ENCODE measurements at places on chromosomes 3 and 15.
A peak's percentile ranks its signal among the peaks of the same experiment; 100 is the strongest.

- no peak for DNase-seq
These were observed 52.3 kb downstream of the ADAM10 start for GRCh38 chr15:58697220-58697619.

DNA sequence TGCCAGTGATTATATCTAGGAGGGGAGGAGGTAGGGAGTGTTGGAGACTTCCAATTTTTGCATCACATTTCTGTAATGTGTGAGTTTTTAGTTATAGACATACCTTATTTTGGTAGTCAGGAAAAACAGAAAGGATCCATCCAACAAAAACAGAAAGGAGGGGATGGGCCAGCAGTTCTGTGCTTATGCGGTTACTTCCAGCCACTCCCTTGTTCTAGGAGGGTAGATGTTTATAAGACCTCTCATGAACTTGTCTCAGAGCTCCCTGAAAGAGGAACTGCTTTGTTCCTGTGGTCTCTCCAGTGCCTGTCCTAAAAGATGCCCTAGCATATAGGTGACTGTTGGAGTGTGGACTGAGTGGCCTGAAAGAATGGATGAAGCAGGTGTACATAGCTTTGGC, 323.3 kb downstream of the CACNA2D3 start:
- no peak for DNase-seq

DNA sequence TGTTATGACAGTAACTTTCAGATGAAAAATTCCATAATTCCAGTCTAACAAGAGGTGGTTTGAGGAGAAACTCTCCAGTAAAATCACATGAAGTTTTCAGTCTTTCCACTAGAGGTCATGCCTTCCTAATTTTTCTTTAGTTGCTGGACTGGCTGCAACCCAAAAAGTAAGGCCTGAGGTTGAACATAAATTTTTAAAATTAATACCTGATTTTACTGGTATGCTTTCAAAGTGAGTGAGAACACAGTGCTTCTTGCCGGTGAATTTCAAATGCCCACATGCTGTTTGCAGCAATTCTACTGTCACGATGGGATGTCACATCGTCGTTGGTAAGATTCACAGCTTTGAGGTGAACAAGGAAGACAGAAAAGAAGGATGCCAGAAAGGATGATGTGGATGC, 89.0 kb upstream of the FGF12 start:
- no peak for DNase-seq

DNA sequence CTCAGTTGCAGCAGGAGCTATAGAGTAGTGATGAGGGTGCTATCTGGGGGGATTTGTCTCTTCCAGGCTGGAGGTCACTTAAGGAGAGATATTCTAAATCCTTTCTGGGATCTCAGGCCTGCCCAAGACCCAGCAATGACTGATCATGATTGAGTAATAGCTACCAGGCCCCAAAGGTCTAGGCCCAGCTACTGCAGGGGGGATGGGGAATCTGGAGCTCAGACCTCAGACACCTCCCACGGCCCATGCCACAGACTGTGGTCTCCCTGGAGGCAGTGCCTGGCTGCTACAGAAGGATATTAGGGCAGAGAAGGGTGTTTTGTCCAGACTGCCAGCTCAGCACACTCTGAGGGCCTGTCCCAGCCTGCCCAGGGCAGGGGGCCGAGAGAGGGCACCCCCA, 6.9 kb downstream of the SLC38A3 start:
- no peak for DNase-seq

DNA sequence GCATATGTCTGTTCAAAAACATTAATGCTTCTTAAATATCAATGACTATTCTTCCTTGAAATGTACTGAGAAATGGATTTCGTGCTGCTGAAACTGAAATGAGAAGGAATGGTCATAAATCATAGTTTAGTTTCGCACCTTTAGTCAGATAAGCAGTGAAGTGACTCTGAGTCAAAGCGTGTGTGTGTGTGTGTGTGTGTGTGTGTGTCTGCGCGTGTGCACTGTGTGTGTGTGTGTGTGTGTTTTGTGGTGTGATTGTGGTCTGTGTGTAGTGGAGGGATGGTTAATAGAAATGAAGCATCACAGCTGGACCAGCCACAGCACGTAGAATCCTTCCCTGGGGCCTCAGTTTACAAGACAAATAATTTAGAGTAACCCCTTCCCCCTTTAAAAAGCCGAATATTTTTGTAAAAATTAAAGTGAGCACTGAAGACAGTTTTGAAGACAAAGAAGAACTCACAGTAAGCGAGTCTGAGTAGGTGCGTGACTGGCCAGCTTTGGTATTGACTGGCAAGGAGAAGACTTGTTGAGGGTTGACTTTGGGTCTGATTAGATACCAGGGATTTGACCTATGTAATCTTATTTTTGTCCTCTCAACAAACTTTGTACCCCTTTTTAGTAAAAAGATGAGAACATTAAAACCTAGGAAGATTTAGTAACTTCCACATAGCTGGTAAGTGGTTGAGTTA, 202.0 kb upstream of the IL12A start:
- DNase-seq = no peak

- DNase-seq = no peak
These were observed 53.9 kb downstream of the BOC start for GRCh38 chr3:113265231-113265630.

- DNase-seq = no peak
These were observed 29.7 kb upstream of the FBLN2 start for GRCh38 chr3:13519006-13519791.

DNA sequence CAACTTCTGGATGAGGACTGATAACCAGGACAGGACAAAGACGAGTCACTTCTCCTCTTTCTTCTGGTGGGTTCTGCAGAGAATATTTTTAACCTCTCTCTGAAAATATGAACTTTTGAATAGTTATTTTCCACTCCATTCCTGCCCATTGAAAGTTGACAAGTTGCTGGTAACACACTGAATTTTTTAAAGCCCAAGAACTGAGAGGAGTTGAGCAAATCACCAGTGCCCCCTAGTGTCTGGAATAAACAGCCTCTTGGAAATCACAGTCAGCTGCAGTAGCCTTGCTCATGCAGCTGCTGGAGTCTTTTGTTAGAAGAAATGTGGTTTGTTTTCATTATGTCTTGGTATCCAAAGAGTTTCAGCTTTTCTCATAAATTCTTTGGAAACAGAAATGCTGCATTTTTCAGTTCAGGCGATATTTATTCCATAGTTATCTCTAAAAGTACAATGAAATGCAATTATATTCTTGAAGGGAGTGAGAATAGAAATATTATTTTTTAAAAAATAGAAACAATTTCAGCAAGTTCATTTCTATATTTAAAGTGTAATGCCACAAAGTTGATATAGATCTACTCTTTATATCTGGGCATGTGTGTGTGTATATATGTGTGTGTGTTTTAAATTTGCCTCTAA, 741.0 kb upstream of the CBLB start:
- DNase-seq = peak; percentile 52

- no peak for DNase-seq
These were observed 96.5 kb upstream of the DNAJC19 start for GRCh38 chr3:181086011-181086410.

- no peak for DNase-seq
These were observed 433.7 kb downstream of the MAGI1 start for GRCh38 chr3:65604863-65605526.

GRCh38 chr15:33086500-33087121, 107.9 kb downstream of the FMN1 start:
- no peak for DNase-seq

DNA sequence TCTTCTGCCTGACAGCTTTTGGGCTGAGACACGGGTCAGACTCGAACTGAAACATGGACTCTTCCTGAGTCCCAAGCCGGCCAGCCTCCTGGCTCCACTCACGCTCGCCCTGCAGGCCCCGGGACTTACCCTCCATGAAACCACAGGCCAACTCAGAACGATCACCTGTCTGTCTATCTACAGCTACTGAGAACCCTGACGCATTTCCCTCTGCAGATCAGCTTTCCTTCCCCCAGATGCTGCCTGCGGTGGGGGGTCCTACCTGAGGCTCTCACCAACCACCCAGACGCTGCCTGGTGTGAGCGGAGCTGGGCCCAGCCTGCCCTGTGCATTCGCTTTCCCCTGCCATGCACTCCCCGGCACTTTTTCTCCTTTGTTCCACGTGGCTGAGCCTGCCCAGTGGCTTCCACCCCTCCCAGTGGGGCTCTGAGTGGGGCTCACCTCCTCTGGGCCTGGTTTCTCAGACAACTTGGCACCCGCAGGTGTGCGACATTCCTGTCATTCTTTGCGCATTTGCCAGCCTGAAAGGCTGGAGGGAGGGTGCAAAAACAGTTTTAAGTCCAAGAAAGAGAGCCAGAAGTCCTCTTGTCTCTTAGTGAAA, 60.2 kb downstream of the PLXNA1 start:
- no peak for DNase-seq

GRCh38 chr3:57746156-57747010, 9.7 kb upstream of the SLMAP start:
- DNase-seq = no peak

DNA sequence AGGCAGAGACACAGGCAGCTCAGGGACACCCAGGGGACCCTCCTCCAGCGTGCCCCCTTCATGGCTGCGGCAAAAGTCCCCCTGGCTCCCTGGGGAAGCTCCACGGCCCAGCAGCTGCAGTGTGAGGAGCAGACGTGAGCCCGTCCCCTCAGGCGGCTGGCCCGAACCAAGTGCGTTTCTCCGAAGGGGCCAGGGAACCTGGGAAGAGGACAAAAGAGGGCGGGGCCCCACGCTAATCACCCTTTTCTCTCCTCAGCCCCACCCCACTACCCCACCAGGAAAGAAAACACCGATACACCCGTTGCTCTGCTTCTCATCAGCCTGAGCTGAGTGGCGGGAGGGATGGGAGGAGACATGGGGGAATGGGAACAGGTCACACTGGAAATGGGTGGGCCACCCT, at the start of gene MUC4:
Gene MUC4, minus strand, starts transcription at position 174 of the 400 bp plus-strand sequence. Its CDS starts 112 bp downstream, at position 62.
- no peak for DNase-seq

DNA sequence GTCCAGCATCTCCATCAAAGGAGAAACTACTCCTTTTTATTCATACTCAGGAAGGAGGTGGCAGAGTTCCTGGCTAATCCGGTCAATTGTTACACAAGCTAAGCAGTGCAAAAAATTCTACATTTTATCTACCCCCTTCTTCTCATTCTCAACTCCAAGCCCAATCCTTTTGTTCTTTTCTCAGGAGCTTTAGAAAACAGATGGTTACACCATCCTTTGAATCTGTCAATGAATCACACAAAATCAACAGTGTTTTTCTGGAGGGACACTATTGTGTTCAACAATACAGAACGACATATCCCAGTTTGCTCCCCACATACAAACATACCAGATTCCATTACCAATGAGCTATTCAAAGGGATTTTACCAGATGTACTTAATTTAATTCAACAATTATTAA, 362.1 kb downstream of the MAGI1 start:
- no peak for DNase-seq

DNA sequence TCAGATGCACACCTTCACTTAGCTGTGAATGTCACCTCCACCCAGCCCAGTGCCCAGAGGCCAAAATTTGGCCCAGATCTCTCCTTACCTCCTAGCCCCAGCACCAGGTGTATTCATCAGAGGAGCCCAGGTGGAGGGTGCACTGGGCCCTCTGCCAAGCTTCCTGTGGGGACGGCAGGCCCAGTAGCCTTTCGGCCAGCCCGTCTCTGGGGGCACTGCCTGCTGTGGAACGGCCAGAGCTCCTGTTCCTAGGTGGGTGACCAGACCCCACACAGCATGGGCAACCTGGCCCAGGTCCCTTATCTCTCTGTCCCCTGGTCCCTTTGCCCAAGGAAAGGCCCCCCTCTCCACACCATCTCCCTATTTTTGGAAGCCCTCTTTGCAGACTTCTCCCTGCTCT, 67.8 kb downstream of the AAGAB start:
- no peak for DNase-seq

DNA sequence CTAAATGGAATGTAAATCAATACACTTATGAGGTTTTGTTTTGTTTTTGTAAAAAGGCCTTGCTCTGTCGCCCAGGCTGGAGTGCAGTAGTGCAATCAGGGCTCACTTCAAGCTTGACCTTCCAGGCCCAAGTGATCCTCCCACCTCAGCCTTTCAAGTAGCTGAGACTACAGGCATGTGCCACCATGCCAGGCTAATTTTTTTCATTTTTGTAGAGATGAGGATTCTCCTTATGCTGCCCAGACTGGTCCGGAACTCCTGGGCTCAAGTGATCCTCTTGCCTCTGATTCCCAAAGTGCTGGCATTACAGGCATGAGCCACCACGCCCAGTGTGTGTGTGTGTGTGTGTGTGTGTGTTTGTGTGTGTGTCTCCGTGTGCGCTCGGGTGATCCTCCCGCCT, 1.3 kb upstream of the TRIP4 start:
- no peak for DNase-seq

DNA sequence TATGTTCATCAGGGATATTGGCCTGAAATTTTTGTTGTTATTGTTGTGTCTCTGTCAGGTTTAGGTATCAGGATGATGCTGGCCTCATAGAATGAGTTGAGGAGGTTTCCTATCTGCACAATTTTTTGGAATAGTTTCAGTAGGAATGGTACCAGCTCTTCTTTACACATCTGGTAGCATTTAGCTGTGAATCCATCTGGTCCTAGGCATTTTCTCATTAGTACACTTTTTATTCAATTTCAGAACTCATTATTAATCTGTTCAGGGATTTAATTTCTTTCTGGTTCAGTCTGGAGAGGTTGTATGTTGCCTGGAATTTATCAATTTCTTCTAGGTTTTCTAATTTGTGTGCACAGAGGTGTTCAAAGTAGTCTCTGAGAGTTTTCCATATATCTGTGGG, 57.0 kb downstream of the STRIT1 start:
- no peak for DNase-seq

DNA sequence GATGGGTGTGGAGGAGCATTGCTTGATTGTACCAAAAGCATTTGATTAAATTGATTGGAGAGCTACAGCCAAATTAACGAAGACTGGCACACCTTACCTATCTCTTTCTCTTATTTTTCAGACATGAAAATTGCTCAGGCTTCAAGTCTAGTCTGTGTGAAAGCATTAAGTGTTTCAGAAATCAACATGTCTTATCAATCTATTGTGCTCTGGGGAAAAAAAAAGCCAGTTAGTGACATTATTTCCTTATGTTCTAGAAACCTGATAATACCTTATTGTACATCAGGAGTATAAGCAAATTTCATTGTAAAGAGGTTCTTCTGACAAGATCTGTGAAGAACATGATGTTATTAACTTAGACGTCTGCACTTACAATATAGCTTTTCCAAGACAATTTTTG, 465.2 kb downstream of the IL5RA start:
- DNase-seq = no peak

- DNase-seq = no peak
These were observed 74.6 kb upstream of the LEKR1 start for GRCh38 chr3:156751461-156752025.

DNA sequence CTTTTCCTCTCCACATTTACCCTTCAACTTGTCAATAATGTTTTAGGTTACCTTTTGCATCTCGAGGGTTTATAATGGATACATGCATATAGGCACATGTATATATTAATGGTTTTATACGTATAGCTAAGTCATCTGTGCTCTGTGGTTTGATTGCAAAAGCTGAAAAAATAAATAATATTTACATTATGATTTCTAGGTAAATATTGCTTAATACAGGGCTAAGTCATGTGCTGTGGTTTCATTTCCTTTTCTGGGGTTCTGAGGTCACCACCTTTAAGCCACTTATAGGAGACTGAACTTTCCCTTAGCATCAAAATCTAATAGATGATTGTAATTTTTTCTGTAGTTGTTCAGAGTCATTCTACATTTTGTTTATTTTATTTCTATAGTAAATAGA, 33.1 kb downstream of the LPP start:
- DNase-seq = no peak

- no peak for DNase-seq
These were observed 138.3 kb upstream of the AGBL1 start for GRCh38 chr15:85941186-85941855.
